ENCODE measurements at places on chromosomes 12 and 14. TPM values are rescaled to one million over a fixed set of nuclear protein-coding genes. Genes with fewer than 3 reads are reported as not detected.

TROAP gene
- total RNA-seq: 0.66 TPM

KRT8 gene
- 63.4 TPM for total RNA-seq

GPR68 gene
- total RNA-seq: 0.41 TPM

RPL6 gene
- 572 TPM for total RNA-seq

MBIP gene
- total RNA-seq: 8.4 TPM

- no peak for DNase-seq
Measured at GRCh38 chr14:31435276-31435675, 14.9 kb upstream of the HEATR5A start.

- DNase-seq: no peak
Measured at GRCh38 chr12:132205271-132206045, 61.2 kb downstream of the NOC4L start.

GRCh38 chr12:31218203-31219025, 107.5 kb downstream of the SINHCAF start:
- no peak for DNase-seq

DNA sequence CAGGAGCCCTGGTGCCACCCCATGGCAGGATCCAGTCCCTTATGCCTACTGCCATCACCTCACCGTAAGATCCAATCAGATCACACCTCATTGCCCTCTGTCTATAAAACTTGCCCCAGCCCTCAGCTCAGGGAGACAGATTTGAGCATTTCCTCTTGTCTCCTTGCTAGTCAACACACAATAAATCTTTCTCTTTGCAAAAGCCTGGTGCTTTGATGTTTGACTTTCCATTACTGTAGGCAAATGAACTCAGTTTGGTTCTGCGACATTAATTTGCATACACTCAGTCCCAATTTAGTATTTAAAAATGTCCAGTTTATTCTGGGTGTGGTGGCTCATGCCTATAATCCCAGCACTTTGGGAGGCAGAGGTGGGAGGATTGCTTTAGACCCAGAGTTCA, 188.4 kb downstream of the AEBP2 start:
- DNase-seq: no peak

- peak; percentile 91 for DNase-seq
Measured at GRCh38 chr12:52036587-52037171, 14.6 kb upstream of the NR4A1 start.

GRCh38 chr12:58247633-58248032, 306.3 kb downstream of the ATP23 start:
- DNase-seq: no peak

DNA sequence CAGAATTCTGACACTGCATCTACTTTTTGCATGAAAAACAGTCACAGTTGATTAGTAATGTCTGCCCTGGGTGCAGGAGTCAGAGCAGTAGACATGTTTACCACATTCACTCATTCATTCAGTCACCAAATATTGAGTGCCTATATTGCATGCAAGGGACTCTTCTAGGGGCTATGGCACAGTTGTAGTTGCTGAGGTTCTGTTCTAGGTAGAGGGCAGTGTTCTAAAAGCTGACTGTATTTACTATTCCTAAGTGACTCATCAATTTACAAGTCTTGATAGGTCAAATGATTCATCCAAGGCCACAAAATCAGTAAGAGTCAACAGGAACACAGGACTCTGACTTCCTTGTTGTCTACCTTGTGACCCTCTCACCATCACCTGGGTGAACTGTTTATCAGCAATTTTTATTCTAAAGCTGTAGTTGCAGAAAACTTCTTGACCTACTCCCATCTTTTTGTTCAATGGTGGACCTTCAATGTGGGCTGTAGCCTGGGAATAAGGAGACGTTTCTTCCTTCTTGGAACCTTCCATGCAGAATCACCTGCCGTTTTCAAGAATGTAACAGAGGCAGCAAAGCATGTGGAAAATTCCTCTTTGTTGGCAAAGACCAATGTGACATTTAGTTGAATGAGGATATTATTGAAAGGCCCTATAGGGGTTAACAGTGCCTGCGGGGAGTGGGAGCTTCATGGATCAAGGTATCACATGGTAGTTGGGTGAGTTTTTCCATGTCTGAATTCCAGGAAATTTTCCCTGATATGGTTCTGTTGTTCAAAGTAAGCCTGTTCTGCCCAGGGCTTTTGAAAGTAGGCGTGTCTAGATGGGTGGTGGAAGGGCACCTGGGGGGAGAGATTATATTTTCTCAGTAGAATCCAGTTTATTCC, 223.2 kb downstream of the KTN1 start:
- DNase-seq: no peak

GRCh38 chr12:14779834-14780233, 23.4 kb downstream of the WBP11 start:
- DNase-seq: no peak

GRCh38 chr12:102567031-102567985, 86.9 kb upstream of the IGF1 start:
- DNase-seq: no peak

- no peak for DNase-seq
Measured at GRCh38 chr14:92770484-92770883, 22.1 kb upstream of the LGMN start.

Data from left ventricle myocardium inferior (tissue), 1 donor.